ENCODE measurements at places on chromosomes 11 and 22.

DNA sequence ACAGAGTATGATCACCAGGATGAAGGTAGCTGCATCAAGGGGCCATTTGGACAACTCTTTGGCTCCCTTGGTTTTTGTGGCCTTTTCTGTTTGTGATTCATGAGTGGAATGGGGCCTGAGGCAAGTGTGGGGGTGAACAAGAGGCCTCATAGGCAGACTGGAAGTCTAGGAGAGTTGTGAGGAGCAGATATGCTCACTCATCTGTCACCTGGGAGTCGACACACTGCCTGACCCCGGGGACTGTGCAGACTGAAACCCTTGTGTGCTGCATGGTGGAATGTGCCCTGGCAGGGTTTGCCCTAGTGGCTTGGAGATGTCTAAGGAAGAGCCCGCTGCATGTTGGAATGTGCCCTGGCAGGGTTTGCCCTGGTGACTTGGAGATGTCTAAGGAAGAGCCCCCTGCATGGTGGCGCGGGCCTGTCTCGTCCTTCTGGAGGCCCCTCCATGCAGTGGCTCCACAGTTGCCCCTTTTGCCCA is 60.0 kb downstream of the MED15 start:
- DNase-seq: no peak

- no peak for DNase-seq
Observed at GRCh38 chr22:25627271-25627852, 62.9 kb downstream of the GRK3 start.

DNA sequence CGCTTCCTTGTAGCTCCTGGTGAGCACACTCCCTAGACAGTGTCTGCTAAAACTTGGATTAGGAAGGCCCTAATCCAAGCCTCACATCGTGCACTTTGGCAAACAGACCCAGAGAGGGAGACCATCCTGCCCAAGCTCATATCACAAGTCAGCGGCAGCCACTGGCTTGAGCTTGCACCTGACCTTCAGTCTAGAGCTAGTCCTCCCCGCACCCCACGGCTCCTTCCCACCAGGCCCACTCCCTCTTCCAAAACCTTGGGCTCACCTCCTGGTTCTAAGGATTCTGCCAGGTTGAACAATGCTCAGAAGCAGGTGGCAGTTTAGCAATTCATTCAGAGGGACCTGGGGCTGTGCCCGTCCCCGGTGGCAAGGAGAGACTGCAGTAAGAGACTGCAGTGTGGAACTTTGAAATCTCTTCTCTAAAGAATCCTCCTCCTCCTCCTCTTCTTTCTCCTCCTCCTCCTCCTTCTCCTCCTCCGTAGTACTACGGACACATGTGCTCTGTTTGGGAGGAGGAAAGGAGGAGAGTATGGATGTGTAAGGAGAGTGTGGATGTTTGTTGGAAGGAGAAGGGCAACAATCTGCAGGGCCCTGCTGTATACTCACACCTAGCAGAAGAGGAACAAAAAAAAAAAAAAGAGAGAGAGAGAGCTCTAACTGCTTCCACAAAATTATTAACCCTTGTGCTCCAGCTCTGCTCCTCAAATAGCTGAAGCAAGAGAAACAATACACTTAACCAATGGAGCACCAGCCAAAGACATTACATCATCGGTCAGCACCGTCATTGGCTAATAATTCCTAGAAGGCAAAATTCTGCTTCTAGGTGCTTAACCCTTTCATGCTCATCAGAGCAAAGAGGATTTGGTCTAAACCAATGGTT is 6.0 kb downstream of the SYN3 start:
- DNase-seq: no peak

DNA sequence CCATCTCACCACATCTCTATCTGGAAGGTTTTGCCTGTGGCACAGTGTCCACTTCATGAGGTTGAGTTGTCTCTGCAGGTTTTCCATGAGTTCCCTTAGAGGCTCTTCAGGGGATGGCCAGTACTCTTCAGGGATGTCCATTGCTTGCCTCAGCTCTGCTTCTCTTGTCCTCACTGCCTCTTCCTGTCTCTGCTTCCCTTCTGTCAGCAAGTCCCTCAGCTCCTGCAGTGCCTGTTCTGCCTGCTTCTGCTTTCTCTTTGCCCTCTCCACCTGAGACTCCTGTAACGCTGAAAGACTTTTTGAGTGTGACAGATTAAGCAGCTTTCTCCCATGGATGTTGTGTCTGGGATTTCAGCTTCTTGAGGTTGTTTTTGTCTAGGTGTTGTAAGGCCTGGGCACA is 38.2 kb upstream of the MRPL17 start:
- DNase-seq: no peak

GRCh38 chr11:10725114-10725906 is 25.7 kb upstream of the CTR9 start:
- peak; percentile 28 for DNase-seq

- no peak for DNase-seq
Observed at GRCh38 chr11:15179167-15179566, 64.4 kb downstream of the INSC start.

DNA sequence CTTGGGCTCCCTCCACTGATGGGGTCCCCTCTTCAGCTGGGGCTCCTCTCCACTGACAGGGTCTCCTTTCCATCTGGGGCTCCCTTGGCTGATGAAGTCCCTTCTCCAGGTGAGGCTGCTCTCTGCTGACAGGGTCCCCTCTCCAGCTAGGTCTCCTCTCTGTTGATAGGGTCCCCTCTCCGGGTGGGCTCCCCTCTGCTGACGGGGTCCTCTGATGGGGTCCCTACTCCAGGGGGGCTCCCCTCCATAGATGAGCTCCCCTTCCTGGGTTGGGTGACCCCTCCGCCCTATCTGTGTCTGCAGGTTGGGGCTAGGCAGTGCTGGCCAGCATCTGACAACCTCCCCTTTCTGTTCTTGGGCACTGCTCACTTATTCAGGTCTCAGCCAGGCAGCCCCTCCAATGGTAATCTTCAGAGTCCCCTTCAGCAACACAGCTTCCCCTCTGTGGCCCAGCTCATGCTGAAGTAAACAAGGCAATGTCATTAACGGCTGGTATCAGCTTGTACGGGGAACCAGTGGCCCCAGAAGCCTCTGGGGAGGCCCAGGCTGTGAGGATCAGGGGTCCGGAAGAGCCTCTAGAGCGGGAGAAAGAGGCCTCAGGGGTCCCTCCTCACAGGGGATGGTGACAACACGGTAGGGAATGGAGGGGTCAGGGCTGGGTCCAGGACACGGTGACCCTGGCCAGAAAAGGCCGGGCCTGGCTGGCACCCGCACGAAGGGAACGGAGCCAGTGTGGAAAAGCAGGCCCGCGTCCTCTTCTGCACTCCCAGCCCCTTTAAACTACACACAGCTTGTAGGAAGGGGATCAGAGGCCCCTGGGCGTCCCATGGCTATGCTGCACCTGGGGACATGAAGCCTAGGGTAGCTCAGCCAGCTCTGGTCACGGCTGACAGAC is 9.6 kb upstream of the CD81 start:
- DNase-seq: no peak

GRCh38 chr22:41766476-41766875 is 34.0 kb upstream of the CCDC134 start:
- no peak for DNase-seq

- peak; percentile 65 for DNase-seq
Observed at GRCh38 chr22:46803031-46803880, 40.8 kb downstream of the TBC1D22A start.

DNA sequence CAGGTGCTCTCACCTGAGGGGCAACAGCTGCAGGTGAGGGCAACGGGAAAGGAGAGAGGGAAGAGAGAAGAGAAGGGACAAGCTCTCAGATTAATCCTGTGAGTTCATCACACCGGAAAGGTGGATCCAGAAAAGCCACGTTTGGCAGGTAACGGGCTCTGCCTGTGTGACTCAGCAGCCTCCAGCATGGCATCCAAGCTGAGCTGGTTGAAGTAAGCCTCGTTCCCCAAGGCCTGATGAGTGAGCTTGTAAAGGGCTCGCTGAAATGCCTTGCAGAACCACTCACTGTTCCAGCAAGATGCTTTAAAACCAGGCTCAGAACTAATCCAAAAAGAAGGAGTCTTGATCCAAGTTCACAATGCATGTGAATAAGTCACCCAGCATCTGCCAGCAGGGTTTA is 206.9 kb upstream of the TMEM45B start:
- no peak for DNase-seq

- DNase-seq: peak; percentile 48
Observed at GRCh38 chr11:47161134-47161854, 15.4 kb downstream of the ARFGAP2 start.

- no peak for DNase-seq
Observed at GRCh38 chr22:46517255-46517761, 20.1 kb downstream of the CELSR1 start.

GRCh38 chr22:31295360-31295759 is 3.1 kb upstream of the PIK3IP1 start:
- DNase-seq: no peak

GRCh38 chr11:31690041-31690440 is 121.1 kb downstream of the PAX6 start:
- no peak for DNase-seq

GRCh38 chr11:70730411-70730810 is 332.1 kb downstream of the CTTN start:
- DNase-seq: no peak

Data from central memory CD4-positive, alpha-beta T cell (primary cell).